ENCODE measurements at places on chromosomes 12 and 14. TPM values are rescaled to one million over a fixed set of nuclear protein-coding genes. Genes with fewer than 3 reads are reported as not detected.

SLC2A14 gene
- 0.63 TPM for polyA plus RNA-seq

GZMB gene
- 0.75 TPM for polyA plus RNA-seq

SERPINA4 gene
- 1.2 TPM for polyA plus RNA-seq

ZCCHC8 gene
- polyA plus RNA-seq, result 51.8 TPM

KLHL33 gene
- polyA plus RNA-seq, result 0.43 TPM

COQ10A gene
- 16.7 TPM for polyA plus RNA-seq

RNF212B gene
- 0.22 TPM for polyA plus RNA-seq

JAG2 gene
- 5.4 TPM for polyA plus RNA-seq

PCED1B gene
- 3.9 TPM for polyA plus RNA-seq

NFATC4 gene
- polyA plus RNA-seq, result 52.5 TPM

RERG gene
- polyA plus RNA-seq, result 33.7 TPM

All from left renal pelvis (tissue), 4 donors.